Spinal cord (tissue), 10 donors: ENCODE measurements at places on chromosomes 1 and 21.

GRCh38 chr1:175154629-175155472, 37.7 kb downstream of the KIAA0040 start:
- DNase-seq = peak; percentile 48

DNA sequence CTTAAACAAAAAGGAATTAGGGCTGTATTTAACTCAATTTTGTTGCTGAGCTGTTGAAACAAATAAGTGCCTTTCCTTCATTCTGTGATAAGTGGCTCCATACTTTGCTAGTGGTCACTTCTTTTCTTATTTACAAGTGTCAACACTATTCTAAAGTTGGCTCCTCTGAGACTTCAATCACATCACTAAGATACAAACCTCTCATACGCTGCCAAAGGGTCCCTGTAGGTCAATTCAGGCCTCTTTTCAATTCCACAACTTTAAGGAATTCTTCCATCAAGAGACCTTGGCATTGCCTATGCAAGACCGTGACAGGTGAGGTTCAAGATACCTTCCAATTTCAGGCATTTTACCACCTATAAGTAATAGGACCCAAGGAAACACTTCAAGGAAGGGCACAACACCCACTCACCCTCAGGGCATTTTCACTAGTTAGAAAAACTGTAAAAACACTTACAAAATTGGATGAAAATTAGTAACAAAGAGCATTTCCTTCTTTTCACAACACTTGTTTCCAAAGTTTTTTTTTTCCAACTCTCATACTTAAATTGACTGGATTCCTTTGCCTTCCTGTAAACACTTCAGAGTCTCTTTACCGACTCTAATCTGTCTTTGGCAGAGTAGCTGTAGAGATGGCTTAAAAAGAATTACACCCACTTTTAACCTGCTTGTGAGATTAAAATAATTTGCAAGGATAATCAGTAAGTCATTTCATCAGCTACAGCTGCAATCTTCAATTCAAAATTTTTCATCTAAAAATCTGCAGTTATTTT, 24.5 kb downstream of the SERBP1 start:
- DNase-seq = no peak

DNA sequence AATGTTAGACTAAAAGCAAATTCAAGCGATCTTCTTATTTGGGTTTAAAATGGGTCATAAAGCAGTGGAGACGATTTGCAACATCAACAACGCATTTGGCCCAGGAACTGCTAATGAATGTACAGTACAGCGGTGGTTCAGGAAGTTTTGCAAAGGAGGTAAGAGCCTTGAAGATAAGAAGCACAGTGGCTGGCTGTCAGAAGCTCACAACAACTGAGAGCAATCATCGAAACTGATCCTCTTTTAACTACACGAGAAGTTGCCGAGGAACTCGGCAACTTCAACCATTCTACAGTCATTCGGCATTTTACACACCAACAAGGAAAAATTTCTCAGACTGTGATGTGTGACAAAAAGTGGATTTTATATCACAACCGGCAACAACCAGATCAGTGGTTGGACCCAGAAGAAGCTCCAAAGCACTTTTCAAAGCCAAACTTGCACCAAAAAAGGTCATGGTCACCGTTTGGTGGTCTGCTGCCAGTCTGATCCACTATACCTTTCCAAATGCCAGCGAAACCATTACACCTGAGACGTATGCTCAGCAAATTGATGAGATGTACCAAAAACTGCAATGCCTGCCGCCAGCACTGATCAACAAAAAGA, 47.9 kb downstream of the ASH1L start:
- DNase-seq = no peak

DNA sequence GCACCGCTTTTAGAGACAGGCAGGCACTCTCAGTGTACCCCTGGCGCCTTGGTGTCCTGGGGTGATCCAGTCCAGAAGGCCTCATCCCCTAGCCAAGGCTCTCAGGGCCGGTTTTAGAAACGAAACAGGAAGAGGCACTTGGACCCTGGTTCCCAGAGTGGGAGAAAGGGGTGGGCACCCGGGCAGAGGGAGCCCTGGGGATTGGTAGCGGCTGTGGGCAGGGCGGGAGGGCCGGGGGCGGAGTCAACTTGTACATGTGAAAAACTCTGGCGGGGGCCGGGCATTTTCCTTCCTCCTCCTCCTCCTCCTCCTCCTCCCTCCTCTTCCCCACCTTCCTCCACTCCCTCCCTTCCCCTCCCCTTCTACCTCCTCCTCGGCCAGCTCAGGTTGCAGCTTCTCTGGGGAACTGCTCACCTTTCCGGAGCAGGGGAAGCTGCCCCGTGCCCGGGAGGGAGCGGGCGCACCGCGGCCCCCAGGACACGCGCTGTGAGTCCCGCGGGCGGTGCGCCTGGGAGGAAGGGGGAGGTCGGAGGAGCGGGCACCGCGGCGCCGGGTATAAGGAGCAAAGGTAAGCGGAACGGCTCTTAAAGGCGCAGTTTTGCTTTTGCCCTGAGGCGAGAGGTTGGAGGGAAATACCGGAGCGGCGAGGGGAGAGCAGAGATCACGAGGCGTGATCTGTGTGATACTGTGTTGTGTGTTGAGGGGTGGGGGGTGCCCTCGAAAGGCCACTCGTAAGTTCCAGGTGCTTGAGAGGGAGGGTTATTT, at the start of gene CDK18:
Gene CDK18, plus strand, starts transcription at position 359 of the 765 bp plus-strand sequence. CDS start 18,499 bp downstream, outside the sequence.
- no peak for DNase-seq

DNA sequence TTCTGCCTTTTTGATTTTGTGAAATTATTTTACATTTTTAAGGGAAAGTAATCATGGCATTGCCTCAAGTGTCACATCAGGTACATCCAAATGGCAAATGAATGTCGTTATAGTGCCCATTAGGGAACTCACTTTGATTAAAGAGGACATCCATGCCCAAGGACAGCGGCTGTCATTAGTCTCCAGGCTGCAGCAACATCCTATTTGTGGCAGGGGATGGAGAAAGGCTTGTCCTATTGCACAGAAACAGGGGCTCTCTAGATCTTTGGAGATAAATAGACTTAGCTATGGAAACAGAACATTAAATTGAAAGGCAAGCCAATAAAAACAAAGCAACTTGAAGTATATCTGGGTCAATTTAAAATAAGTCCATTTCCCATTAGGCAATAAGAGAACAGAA, 439.3 kb downstream of the NEGR1 start:
- no peak for DNase-seq

DNA sequence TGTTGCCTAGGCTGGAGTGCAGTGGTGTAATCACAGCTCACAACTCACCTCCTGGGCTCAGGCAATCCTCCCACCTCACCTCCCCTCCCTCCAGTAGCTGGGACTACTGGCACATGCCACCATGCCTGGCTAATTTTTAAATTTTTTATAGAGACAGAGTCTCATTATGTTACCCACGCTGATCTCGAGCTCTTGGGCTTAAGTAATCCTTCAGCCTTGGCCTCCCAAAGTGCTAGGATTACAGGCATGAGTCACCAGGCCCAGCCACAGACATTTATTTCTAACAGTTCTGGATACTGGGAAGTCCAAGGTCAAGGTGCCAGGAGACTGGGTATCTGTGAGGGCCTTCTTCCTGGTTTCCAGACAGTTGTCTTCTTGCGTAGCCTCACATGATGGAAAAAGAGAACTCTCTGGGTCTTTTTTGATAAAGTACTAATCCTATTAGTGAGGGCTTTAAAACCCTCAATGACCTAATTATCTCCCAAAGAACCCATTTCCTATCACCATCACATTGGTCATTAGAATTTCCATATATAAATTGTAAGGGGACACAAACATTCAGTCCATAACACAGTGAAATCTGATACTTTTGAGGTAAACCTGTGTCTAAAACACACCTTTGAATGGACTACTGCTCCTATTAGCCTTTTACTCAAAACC, 67.9 kb downstream of the PHACTR4 start:
- DNase-seq = no peak

DNA sequence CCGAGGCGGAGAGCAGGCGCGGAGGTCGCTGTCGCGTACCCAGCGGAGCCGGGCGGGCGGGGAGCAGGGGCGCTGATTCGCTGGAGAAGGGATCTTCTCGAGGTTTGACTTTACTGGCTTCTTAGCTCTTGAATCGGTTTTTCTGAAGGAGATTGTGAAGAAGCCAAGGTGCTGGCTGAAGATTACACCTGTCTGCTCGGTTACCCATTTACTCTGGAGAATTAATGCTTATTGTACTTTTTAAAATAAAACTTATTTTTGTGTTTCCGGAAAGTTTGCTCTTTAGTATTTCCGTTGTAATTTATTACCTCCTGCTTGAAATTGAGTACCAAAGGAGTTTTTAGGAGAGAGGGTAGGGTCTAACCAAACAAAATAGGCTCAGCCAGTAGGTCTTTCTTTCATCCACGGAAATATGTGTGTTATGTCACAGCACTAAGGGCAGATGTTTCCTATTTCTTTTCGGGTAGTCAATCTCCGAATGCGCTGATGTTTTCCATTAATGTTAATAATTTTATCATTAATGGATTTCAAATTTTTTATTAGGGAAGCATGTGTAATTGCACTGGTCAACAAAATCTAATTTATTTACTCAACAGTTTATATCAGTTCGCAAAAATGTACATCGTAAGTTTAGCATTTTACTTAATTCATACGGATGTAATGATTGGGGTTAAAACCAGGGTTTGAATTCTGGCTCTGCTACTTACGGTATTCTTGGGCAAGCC, 510 bp upstream of the GNG5 start:
- no peak for DNase-seq

DNA sequence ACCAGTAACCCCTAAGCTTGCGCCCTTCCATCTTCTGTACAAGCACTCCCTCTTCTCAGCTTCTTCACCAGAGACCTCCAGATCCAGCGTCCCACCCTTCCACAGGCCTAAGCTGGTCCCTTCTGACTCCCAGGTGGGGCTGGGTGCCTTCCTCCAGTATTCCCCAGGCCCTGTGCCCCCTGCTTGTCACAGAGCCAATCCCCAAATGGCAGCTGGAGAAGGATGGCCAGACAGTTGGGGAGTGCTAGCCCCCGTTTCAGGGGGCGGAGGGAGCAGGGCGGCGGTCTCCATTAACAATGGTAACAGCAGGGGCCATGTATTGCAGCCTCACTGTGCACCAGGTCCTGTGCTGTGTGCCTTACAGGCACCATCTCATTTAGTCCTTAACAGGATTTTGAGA, 85.7 kb downstream of the KCNN3 start:
- DNase-seq = no peak

DNA sequence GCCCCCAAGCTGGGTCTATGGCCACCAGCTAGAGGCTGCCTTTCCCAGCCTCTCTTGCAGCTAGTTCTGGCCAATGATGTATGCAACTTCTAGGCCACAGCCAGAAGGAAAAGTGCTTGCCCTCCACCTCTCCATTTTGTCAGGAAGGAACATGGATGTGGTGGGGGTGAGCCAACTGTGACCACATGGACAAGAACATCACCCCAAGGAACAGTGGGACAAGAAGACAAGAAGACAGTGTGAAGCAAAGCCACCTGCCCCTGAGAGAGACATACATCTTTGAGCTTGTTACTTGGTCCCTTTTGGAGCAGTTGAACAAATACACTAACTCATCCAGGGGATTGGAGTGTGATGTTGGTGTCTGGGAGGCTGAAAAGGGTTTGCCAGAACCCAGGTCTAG, 105.8 kb upstream of the EDN2 start:
- DNase-seq = no peak

GRCh38 chr1:99579691-99580172, 66.2 kb upstream of the PALMD start:
- DNase-seq = no peak

DNA sequence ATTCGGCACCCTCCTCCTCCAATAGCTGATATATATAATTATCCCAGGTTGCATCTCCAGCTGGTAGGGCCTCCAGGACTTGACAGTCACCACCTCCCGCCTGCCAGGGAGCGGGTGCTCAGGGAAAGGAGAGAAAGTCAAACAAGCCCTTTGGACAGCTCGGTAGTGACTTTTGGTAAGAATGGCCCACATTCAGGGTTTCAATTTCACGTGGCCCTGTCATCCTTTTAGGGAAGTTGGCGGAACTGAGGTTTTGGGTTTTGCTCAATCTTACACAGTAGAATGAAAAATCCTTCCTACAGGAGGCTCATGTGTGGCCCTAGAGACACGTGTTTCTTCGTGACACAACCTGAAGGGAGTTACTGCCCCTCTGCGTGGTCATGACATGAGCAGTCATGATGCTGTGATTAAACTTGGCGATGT, 44.2 kb downstream of the CAPN8 start:
- no peak for DNase-seq

DNA sequence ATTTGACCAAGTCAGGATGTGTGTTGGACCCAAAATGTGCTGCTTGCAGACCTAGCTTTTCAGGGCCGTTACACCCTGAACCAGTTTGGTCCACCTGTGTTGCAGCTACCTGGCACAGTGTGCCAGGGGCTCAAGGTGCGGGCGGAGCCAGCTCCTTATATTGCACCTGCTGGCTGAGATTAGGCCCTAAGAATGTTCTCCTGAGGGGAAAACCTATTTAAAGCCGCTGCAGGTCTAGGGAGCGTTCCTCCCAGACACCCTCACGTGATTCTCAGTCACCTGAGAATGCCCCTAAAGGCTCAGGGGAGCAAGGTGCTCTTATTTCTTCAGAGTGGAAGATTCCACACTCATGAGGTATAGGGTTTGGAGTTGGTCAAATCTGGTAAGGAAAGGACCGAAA, 12.0 kb downstream of the GSTM3 start:
- DNase-seq = no peak

DNA sequence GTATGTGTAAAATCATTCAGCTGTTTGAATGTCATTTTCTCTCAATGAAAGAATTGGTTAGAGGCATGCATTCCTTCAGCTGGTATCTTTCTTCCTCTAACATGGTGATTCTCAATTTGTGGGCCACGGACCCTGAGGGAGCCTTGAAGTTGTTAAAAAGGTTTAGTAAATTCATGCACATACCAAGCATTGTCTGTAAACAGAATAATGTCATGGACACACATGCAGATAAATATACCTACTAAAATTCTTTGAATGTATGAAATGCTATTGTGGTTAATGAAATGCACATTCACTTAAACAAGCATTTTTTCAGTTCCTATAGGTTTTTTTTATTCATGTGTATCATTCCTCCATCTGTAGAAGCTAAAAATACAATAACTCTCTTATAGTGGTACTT, 65.4 kb downstream of the PBX1 start:
- no peak for DNase-seq

DNA sequence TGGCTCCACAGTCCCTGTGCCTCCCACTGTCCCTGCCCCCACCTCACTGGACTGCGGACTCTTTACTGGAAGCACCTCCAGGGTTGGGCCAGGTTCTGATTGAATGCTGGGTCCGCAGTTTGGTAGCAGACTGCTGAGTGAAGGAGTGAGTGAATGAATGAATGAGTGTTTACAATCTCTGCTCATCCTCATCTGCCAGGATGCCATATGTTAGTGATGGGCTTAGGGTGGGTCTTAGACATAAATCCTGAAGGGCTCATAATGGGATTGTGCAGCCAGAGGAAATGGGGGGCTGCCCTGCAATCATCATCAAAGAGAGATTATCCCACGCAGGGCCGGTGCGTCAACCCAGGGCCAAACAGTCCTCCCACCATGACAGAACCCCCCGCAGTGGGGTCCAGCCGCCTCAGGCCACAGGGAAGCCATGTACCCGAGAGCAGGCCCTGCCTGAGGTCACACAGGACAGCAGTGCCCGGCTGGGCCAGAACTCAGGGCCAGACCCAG, 26.1 kb downstream of the SLC1A7 start:
- DNase-seq = no peak
